Stimulated activated CD4-positive, alpha-beta T cell treated with anti-CD3 and anti-CD28 coated beads, Interleukin-1b, Interleukin-23, amount 100 ng/mL, for 24 hours (primary cell): ENCODE measurements at places on chromosomes 5 and 9.

DNA sequence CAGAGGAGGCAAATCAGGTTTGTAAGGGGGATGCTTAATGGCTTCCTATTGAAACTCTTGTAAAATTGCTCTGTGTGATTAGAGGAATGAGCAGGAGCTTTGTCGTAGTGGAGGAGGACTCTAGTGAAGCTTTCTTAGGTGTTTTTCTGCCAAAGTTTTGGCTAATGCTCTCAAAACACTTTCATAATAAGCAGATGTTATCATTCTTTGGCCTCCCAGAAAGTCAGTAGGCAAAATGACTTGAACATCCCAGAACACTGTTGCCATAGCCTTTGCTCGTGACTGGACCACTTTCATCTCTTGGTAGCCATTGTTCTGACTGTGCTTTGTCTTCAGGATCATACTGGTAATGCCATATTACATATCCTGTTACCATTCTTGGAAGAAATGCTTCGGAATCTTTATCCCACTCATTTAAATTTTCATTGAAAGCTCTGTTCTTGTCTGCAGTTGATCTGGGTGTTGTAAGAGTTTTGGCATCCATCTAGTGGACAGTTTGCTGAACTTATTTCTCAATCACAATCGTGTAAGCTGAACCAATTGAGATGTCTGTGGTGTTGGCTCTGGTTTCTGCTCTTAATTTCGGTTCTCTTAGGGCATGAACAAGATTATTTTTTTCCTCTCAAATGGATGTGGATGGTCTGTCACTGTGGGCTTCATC lies 187.6 kb downstream of the COMMD10 start:
- DNase-seq, result no peak

DNA sequence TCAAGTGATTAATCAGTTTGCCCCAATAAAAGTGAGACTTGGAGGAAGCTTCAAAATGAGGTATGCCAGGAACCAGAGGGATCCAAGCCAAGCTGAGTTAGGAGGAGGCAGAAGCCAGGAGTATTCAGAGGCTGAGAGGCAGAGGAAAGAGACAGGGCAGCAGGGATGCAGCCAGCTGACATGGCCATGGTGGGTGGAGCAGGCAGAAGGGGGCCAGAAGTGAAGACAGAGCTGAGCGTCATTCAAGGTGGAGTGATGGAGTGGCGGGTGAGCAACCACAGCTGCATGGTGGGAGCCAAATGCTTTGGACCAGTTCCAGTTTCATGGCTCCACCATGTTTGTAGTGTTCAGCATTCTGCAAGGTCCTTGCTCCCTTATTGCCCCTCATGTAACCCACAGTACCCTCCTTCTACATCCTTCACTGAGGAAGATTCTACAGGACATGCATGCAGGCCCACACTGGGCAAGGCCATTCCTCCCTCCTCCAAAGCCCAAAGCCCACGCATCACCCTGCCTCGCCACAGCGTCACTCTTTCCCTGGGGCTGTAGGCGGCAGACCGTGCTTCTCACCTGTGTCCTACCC lies 100.6 kb downstream of the FSTL4 start:
- no peak for DNase-seq

GRCh38 chr9:129910628-129911567 lies 75.6 kb downstream of the USP20 start:
- DNase-seq, result no peak

GRCh38 chr5:127838661-127839060 lies 135.5 kb downstream of the CCDC192 start:
- DNase-seq, result no peak

DNA sequence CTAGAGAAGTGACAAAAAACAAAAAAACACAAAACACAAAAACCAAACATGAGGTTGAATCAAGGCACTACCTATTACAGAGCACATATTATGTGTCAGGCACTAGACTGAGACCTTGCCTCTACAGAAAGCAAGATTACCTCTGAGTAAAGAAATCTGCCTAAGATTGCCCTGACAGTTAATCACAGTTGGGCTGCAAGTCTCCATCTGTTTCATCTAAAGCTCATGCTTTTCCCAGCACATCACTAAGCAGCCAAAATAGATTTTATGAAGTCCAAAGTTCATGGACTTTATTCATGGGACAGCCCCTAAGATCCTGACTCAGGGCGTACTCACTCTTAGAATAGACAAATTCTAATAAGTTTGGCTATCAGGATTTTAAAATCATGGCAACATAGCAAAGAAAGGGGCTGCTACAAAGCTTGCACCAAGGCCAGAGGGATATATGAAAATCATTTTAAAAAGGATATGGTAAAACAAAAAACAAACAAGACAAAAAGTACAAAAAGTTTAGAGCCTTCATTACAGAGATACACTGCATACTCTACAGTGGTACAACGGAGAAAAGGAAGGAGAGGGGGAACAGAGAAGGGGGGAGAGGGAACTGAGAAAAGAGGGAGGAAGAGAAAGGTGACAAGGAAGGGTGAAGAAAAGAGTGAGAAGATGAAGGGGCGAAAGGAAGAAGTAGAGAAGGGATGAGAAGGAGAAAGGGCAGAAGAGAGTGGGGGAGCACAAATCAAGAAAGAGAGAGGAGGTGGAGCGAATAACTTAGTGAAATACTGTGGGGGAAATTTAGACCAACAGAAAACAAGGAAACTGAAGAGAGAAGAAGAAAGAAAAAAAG lies 58.2 kb downstream of the RICTOR start:
- no peak for DNase-seq

- DNase-seq, result no peak
Measured at GRCh38 chr5:78526049-78526525, 122.5 kb downstream of the LHFPL2 start.

- DNase-seq, result no peak
Measured at GRCh38 chr5:103772248-103772647, 209.7 kb upstream of the NUDT12 start.

- DNase-seq, result no peak
Measured at GRCh38 chr9:98504298-98505282, 204.1 kb downstream of the GABBR2 start.

DNA sequence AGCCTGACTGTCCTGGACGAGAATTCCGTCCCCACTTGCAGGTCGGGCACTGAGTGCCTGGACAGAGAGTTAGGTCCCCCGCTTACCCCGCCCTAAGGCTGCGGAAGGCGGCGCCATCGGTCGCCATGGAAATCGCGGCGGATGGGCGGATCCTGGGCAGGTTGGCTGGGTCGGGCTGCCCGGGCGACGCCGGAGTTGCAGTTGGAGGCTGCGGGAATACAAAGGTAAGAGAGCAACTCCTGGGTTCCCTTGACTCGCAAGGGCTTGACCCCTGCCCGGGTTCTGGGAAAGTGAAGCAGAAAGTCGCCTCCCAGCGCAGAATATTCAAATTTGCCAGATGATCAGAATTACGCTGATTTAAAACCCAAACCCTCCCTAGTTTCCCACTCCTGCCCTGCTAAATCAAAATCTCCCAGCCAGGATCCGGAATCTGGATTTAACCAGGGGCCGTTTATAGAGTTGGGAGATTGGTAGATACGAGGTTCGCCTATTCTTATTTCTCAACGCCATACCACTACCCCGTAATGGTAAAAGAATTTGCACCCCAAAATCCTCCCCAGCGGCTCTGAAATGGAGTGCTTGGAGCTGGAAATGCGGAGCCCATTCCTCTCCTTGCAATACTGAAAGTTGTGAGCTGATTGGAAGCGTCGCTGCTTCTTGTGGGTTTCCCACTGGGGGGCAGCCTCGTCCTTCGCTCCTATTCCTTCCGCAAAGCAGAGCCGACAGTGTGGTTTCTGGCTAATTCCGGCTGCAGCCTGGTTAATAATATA lies 156.4 kb upstream of the RASEF start:
- DNase-seq, result no peak

- no peak for DNase-seq
Measured at GRCh38 chr9:136059851-136060670, 35.0 kb downstream of the NACC2 start.

GRCh38 chr5:133611357-133612248 lies 738 bp downstream of the FSTL4 start:
- no peak for DNase-seq

DNA sequence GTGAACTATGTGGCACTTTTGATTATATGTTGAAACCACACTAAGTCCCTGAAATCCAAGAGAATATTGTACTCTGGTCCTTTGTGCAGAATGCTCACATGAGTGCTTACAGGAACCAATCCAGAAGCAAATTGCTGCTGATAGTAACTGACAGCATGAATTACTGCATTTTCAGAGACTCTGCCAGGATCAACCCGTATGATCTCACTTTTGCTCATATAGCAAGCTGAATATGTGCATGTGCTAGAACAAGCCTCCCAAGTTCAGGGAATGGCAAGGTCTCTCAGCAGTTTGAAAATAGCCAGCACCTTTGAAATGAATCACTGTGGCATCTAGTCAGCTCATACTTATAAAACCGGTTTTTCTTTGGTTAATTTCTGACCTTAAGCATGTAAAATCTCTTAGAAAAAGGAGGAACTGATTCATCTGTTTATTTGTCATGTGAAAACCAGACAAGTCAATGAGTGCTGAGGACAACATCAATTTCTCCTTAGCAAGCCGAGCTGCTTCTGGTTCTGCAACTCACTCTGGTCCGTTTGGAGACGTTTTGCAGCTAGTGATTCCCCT lies 215.7 kb upstream of the ELL2 start:
- no peak for DNase-seq

GRCh38 chr5:72015103-72015548 lies 92.1 kb upstream of the MAP1B start:
- no peak for DNase-seq

GRCh38 chr5:21765406-21765805 lies 1087.7 kb downstream of the CDH12 start:
- no peak for DNase-seq

DNA sequence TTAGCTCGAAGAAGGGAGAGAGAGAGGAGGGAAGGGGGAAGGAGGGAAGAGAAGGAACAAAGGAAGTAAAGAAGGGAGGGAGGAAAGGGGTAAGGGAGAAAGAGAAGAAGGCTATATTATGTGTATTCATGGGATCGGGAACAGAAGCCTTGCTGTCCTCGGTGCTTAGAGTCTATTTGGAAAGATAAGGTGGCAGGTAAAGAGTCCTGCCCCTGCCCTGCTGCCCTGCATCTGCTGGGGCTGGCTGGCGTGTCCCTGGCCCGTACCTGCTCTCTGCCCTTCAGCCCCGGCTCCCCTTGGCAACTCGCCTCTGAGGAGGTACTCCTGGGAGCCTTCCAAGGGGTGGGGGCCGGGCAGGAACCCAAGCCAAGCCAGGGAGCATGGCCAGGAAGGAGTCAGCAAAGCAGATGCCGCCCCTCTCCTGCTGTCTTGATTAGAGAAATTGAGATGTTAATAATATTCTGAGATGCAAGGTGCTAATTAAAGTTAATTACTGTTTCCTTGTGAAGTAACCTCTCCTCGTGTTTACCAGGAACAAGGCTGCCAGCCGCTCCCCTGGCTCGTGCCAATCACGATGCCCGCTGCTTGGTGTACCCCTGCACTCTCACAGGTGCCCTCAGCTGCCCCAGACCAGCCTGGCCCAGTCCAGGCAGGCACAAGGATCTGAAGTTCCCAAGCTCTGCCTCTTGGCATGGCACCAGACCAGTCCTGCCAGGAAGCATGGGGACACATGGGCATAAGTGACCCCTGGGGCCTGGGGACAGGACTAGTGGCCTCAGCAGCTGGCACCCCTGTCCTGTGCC lies 36.6 kb downstream of the PCDH1 start:
- DNase-seq, result no peak

DNA sequence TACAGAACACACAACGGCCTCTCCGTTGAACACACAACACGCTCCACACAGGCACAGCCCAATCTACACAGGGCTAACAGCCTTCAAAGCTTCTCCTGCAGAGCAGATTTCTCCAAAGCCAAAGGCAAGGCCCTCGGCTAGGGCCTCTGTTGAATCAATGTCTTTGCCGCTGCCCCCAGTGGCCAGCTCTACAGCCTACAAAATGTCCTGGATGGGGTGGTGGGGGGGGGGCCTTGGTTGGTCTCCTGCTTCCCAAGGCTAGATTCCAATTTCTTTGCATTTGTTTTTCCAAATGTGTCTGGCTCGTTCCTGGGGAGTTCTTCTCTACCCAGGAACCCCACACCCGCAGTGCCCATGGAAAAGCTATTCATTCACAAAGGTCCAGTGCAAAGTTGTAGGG lies 167.2 kb downstream of the PAX5 start:
- no peak for DNase-seq

DNA sequence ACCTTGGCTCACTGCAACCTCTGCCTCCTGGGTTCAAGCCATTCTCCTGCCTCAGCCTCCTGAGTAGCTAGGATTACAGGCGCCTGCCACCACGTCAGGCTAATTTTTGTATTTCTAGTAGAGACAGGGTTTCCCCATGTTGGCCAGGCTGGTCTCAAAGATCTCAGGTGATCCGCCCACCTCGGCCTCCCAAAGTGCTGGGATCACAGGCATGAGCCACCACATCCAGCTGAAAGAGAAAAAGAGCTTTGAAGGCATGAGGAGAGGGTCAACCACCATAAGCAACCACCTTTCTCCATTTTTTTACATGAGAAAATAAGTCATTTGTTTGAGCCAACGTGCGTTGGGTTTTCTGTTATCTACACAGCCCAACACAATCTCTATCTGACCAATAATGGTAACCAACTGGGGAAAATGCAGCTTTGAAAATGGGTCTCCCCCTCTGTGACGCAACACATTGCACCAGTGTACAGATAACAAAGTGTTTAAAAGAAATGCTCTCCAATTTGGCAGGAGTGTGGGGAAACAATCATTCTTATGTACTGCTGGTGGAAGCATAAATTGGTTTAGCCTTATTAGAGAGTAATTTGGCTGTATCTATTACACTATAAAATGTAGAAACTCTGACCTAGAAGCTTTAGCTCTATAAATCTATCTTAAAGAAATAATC lies 45.8 kb upstream of the ZBTB43 start:
- no peak for DNase-seq

- no peak for DNase-seq
Measured at GRCh38 chr5:172533058-172533398, 78.7 kb upstream of the SH3PXD2B start.

GRCh38 chr9:34256104-34256503 lies 73.0 kb downstream of the KIF24 start:
- no peak for DNase-seq

DNA sequence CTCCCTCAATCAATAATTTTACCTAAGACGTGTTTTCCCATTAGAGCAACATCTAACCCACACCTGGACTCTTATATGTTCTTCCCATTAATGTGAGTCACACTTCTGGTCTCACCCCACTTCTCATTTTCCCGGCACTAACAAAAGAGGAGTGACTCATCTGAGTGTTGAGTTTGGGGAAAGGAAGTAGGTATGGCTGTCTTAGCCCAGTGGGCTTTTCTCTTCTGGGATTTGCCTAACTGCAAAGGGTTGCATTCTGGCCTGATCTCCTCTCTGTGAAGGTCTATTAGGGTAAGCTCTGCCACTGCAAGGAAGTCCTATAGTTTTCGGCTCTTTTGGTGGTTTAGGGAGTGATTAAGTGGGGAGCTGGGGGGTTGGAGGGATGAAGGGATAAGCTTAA lies 195.6 kb downstream of the KIAA0825 start:
- no peak for DNase-seq

GRCh38 chr5:78232163-78232562 lies 62.3 kb downstream of the AP3B1 start:
- DNase-seq, result no peak

- no peak for DNase-seq
Measured at GRCh38 chr9:109473329-109473728, 24.8 kb downstream of the PTPN3 start.
